ENCODE measurements at places on chromosomes 2 and 18. TPM values are rescaled to one million over a fixed set of nuclear protein-coding genes. Genes with fewer than 3 reads are reported as not detected.

DNA sequence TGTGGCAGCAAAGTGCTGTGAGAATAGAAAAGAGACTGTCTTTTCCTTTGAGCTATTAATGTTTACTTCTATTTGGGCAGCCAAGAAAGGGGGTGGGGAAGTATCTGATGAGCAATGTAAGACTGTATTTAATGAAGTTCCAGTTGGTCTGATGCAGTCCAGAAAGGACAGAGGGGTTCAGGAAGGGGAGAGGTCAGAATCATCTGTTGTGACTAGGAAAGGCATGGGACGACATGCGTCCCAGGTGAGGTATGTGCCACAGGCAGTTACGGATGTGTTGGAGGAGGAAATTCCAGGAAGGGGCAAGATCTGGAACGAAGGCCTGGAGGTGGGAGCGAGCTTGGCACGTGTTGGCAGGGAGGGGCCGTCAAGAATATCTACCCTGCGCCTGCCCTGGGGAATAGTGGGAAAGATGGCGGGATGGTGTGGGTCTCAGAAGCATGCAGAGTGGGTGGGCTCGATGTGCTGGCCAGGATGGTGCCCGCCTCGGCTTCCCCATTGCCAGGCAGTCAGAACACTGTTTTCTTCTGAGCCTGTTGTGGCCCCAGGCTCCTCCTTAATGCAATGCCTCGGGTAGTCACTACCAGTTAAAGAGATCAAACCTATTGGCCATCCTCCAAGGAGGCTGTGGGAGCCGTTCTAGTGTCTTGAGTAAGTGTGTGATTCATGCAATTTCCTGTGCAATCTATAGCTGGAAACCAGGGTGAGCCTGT, 57.8 kb upstream of the TXNDC2 start:
- no peak for DNase-seq

IL18R1 gene
- 7.6 TPM for total RNA-seq

GRCh38 chr2:170227951-170228350, 50.0 kb downstream of the MYO3B start:
- DNase-seq, result no peak

GRCh38 chr2:237412988-237413776, 782 bp downstream of the COL6A3 start:
- DNase-seq, result no peak

DNA sequence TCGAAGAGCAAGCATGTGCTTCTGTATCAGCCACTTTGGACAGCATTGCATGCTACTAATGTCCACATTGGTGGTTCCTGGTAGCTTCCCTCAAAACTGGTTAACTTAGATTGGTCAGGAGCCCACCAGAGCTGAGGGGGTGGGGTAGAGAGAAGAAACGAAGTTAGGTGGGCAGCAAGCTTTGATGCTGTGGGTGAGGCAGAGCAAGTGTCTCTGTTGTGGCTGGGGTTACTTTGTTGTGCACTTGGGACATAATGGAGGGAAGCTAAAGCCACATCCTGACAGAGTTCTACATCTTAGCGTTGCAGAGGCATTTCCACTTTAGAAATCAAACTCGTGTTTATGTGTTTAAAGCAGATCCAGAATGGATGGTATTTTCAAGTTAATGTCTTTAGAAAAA, 82.7 kb downstream of the FAM168B start:
- DNase-seq, result no peak

DNA sequence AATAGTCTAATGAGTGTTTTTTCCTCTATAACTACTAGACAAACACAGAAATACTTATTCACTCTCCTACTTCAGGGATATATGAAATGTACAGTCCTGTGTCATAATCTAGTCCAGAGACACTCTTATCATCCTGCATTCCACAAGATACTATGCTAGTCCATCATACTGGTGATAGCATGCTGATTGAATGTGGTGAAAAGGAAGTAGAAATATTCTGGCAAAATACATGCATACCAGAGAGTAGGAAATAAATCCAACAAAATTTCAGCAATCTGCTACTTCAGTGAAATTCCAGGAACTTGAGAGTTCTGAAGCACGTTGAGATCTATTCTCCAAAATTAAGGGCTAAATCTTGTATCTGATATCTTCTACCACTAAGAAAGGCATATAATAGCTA, 353.9 kb downstream of the PID1 start:
- no peak for DNase-seq

GRCh38 chr2:33516456-33516995, 40.1 kb downstream of the RASGRP3 start:
- DNase-seq, result no peak

DNA sequence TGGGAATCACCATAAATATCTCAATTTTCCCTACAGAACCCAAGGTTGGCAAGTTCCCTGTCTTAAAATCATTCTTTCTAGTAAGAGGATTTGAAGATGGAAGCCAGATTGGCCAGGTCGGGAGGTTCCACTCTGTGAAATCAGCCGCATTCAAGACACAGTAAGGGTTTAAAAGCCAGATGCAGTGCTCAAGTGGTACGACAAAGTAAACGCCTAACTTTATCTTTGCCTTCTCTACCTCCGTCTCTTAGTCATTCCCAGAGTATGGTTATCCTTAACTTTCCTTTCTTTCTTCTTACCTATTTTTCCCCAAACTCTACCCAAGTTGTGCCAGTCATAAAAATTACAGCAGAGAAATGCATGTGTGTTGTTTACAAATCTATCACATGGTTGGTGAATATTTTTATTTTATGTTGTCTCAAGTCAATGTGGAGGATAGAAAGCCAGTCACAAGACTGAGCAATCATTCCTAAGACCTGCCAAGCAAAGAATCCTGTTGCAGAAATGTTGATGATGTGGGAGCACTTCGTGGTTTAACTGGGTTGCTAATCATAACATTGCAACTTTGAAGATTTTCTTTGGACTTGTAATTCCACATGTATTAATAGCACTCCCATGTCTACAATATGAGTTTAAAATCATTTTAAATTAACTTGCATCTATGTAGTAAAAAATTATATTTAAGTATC, 62.6 kb downstream of the SLC40A1 start:
- DNase-seq, result no peak

GRCh38 chr2:129319422-129319717, 660.1 kb upstream of the RAB6C start:
- no peak for DNase-seq

DNA sequence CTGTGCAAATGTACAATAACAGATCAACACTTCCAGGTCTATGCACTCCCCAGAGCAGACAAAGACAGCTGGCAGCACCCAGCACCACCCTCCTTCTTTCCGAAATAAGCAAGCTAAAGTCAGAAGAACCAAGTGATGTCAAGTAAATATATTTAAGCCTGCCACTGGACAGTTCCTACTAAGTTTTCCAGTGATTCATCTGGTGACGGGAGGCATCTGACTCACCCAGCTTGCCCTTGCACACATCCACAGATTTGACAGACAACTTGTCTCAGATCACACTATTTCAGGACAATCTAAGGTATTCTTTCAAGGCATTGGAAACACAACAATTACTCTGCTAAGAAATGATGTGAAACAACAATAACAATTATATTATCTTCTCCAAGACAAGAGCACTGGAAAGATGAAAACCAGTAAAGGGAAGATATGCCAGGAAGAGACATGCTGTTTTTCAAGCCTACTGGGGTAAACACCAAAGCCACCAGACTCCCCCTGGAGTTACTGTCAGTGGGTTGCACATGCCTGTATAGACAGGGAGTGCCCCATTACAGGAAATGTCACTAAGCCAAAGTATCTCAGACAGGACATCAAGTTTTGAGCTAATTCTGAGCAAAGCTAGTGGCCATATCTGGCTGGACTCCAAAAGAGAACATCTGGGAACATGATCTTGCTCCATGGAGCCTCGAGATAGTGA, 287.9 kb upstream of the KLHL29 start:
- DNase-seq, result no peak

DNA sequence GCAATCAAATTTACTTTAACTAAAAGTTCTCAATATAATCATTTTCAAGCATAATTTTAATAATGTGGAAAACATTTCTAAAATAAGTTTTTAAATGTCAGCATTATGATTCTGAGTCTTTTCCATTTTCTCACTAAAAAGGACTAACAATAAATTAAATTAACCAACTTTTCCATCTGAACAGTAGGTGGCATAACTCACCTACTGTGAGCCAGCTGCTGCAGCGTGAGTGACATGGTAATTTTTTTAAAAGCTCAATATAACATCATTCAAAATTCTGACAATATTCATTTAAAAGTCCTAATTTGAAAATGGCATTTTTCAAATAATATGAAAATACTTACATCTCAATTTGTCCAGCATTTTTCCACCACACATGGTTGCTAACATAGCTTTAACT, 66.5 kb downstream of the DTNB start:
- no peak for DNase-seq

Measured in left lobe of liver (tissue), 2 donors.